Effector memory CD8-positive, alpha-beta T cell (primary cell): ENCODE measurements at places on chromosomes 6 and 20.

- peaks cover 6% of the 10 kb centered on the region for H3K36me3 ChIP-seq
- H3K4me1 ChIP-seq = peaks cover 21% of the 10 kb centered on the region
- H3K27ac ChIP-seq = no peak overlapping the region
- DNase-seq = no peak
- H3K4me3 ChIP-seq = peak overlapping the region; percentile 84
- peaks cover 36% of the 10 kb centered on the region for H3K27me3 ChIP-seq
Observed at GRCh38 chr6:107491138-107491609, 1.3 kb downstream of the SOBP start.

DNA sequence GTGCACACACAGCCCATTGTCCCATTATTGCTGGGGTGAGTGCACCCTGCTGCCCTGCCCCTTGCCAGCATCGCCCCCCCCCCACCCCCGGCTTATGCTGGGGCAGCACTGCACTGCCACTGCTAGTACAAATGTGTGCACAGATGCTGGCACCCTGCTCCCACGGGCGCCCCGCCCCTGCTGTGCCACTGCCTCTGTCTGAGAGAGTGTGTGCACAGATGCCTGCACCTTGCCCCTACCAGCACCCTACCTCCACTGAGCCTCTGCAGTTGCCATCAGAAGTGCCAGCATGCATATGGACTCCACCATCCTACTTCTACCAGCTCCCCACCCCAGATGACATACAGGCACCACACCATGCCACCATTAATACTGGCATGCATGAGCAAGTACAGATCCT, 454.6 kb upstream of the KHDRBS2 start:
- H3K4me1 ChIP-seq = no peaks in the 10 kb centered on the region
- H3K4me3 ChIP-seq = no peak overlapping the region
- H3K27me3 ChIP-seq = no peaks in the 10 kb centered on the region
- H3K36me3 ChIP-seq = no peaks in the 10 kb centered on the region
- H3K27ac ChIP-seq = no peak overlapping the region

DNA sequence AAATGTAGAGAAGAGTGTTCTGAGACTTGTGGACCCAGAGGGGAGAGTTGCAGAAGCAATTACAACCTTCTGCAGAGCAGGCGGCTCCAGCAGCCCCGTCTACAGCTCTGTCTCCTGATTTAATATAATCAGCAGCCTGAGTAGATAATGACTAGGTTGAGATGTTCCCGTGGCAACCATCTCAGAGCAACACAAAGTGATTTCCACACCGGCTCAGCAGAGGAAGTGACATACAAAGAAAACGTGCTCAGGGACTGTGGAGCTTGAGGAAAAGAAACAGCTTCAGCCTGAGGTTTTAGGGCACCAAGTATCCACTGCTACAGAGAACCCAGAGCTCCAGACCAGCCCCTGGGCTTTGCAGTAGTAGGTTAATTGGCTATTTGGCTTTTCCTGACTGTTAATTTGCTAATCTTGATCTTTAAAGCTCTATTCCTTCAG, 136.4 kb downstream of the MTFR2 start:
- H3K36me3 ChIP-seq = no peaks in the 10 kb centered on the region
- no peaks in the 10 kb centered on the region for H3K4me1 ChIP-seq
- peaks cover 78% of the 10 kb centered on the region for H3K27me3 ChIP-seq
- no peak overlapping the region for H3K27ac ChIP-seq
- no peak overlapping the region for H3K4me3 ChIP-seq
- no peak for DNase-seq

DNA sequence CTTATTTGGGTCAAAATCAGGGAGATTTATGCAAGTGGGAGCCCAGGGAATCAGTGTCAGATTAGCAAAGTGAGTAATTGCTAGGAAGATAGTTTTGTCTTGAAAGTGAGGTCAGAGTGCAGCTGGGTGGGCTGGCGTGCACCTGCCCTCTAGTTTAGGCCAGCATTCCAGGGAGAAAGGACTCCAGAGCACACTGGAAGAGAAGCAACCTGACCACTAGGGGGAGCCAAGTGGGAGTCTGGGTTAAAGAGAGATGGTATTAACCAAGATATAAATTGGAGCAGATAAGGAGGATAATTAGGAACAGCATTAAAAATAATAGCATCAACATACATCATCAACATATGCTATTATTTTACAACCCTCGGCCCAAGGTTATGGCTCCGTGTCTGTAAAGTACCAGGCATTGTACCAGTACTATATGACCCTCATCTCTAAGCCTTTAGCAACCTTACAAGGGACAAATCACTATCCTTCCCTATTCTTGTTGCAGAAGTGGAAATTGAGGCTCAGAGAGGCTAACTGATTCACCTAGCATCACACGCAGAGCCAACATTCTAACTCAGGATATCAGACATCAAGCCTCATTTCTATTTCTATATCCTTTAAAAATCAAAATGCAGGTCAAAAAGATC, 57.8 kb downstream of the SLC2A10 start:
- no peak overlapping the region for H3K27ac ChIP-seq
- DNase-seq = no peak
- peaks cover 27% of the 10 kb centered on the region for H3K27me3 ChIP-seq
- H3K4me1 ChIP-seq = no peaks in the 10 kb centered on the region

- no peak overlapping the region for H3K4me3 ChIP-seq
- H3K4me1 ChIP-seq = no peaks in the 10 kb centered on the region
- DNase-seq = no peak
- H3K27ac ChIP-seq = no peak overlapping the region
Observed at GRCh38 chr6:151307501-151307900, 67.7 kb downstream of the AKAP12 start.

- H3K27me3 ChIP-seq = no peaks in the 10 kb centered on the region
- peak overlapping the region; percentile 97 for H3K27ac ChIP-seq
- no peak for DNase-seq
- peaks cover 54% of the 10 kb centered on the region for H3K4me1 ChIP-seq
- H3K36me3 ChIP-seq = peaks cover 77% of the 10 kb centered on the region
- peak overlapping the region; percentile 80 for H3K4me3 ChIP-seq
Observed at GRCh38 chr6:158654960-158655489, 5.2 kb downstream of the SYTL3 start.

DNA sequence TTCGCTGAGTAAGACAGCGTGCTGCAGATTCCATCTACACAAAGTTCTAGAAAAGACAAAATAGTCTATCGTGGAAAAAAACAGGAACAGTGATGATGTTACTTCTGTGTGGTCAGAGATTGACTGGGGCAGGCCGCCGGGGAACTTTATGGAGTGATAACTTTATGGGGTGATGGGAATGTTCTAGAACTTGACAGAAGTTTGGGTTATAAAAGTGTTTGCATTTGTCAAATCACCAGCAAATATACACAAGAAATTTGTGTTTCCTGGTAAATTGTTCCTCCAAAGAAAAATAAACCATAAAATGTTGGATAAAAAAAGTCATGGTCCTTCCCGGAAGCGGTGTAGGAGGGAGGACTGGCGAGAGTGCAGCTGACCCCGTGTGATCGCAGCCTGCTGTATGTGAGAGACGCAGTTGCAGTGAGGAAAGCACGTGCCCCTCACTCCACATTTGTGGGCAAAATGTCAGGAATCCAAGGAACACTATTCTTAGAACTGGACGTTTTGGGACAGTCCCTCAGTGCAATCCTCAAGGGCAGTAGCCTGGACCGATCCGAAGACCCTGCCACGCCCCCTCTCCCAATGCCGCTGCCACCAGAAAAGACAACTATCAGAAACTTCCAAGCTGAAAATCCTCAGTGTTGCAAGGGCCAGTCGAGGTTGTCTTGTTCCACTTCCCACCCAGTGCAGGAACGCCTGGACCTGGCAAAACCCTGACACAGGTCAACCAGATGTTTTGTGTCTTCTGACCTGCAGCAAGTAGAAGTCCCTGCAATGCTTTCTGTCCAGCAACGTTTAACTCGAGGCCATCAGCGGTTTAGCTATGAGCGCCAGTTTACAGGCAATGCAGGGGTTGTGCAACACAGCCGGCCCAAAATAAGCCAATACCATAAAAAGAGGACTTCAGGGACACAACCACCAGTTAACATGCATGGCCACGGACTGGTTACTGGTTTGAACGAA, 80.5 kb upstream of the QKI start:
- peaks cover 34% of the 10 kb centered on the region for H3K27me3 ChIP-seq
- H3K36me3 ChIP-seq = peaks cover 6% of the 10 kb centered on the region
- H3K27ac ChIP-seq = no peak overlapping the region
- peaks cover 3% of the 10 kb centered on the region for H3K4me1 ChIP-seq
- H3K4me3 ChIP-seq = no peak overlapping the region
- no peak for DNase-seq

DNA sequence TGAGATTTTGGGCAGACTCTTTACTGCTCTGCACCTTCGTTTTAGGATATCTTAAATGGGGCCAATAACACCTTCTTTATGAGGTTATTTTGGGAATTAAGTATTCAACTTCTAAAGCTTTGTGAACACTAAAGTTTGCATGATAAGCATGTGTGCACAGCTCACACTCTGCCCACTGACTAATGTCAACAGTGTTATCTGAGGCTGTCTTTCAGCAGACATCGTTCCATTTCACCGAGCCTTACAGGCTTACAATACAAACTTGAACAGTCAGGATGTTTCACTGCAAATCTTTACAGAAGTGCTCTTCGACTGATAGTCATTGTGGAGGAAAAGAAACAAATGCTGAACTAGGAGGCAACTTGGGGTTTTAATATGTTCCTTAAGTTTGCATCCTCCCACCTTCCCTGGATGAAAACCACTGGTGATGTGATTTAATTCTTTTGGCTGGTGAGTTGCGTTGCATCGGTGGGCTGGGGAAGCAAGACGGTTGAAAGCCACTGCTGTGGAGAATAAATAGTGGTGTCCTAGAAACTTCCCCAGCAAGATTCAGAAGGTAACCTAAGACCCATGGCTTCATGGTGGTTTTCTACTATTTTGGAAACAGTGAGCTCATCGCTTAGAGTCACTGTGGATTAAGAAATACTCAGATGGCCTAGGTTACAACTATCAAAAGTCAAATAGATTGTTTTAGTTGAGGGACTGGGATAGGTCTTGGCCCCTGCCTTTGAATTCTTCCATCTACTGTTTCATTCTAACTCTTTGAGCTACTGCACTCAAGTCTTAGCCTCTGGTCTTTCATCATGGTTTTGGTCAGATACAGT, 167.2 kb upstream of the MAP3K7 start:
- H3K4me1 ChIP-seq = no peaks in the 10 kb centered on the region
- H3K36me3 ChIP-seq = no peaks in the 10 kb centered on the region
- H3K4me3 ChIP-seq = no peak overlapping the region
- no peak for DNase-seq
- no peak overlapping the region for H3K27ac ChIP-seq

DNA sequence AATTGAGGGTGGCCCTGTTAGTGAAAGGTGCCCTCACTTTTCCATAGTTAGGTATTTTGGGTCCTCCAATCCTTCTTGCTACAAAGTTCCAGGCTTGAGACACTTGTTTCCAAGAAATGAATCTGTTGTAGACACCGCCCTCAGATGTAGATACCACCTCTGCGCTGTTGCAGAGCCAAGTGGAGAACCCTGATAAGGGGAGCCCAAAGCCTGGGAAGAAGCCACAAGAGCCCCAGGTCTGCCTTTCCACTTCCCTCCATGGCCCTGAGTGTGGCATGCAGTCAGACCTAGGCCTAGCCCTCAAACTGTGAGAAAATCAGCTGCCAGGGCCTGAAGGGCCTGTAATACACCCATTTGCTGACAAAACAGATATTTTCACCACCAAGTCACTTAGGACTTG, 37.1 kb downstream of the DTD1 start:
- H3K27ac ChIP-seq = no peak overlapping the region
- peaks cover 22% of the 10 kb centered on the region for H3K36me3 ChIP-seq
- no peak overlapping the region for H3K4me3 ChIP-seq
- DNase-seq = no peak
- no peaks in the 10 kb centered on the region for H3K4me1 ChIP-seq

DNA sequence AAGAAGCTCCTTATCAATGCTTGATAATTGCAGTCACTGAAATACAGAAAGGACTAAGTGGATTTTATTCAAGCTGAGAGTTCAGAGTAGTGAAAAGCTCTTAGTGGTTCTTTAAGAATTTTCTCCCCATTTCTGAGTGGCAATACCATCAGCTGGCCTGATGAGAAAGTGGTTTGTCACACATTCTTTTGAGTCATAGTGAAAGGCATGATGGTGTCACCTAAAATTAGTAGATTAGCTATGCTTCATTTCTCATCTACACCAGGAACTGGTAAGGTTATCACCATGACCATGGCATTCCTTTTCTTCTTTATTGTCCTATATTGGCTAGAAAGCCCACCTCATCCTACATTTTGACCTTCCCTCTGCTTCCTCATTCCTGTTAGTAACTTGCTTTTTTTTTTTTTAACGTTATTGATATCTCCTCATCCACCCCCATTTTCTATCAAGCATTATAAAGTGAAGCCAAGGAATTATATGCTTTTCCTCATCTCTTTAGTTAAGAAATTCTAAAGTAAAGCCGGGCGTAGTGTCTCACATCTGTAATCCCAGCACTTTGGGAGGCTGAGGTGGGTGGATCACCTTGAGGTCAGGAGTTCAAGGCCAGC, 67.4 kb upstream of the LOC128125822 start:
- H3K4me3 ChIP-seq = no peak overlapping the region
- H3K27me3 ChIP-seq = no peaks in the 10 kb centered on the region
- no peak for DNase-seq
- H3K27ac ChIP-seq = no peak overlapping the region
- no peaks in the 10 kb centered on the region for H3K4me1 ChIP-seq
- no peaks in the 10 kb centered on the region for H3K36me3 ChIP-seq

- no peaks in the 10 kb centered on the region for H3K36me3 ChIP-seq
- no peak overlapping the region for H3K4me3 ChIP-seq
- no peak overlapping the region for H3K27ac ChIP-seq
- no peaks in the 10 kb centered on the region for H3K27me3 ChIP-seq
- DNase-seq = no peak
Observed at GRCh38 chr6:42502127-42502526, 50.4 kb upstream of the TRERF1 start.

DNA sequence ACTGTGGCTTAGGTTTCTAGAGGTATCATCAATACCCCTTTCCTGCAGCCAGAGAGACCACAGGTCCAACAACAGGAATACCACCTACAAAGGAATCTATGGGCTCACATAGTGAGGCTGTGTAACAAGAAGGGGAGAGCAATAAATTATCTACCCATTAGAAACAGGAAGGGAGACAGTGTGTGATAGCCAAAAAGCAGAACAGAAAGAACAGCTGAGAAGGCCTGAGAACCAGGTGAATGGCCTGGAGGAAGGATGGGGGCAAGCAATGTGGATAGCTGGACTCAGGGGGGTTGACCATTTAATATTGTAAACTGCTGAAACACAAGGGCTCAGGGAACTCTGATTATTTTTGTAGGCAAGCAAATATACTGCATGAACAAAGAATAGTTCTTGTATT, 628.2 kb downstream of the COL12A1 start:
- DNase-seq = no peak
- H3K27ac ChIP-seq = no peak overlapping the region
- H3K27me3 ChIP-seq = no peaks in the 10 kb centered on the region
